T1000 (cell line): ENCODE measurements at places on chromosomes 2 and 18.

DNA sequence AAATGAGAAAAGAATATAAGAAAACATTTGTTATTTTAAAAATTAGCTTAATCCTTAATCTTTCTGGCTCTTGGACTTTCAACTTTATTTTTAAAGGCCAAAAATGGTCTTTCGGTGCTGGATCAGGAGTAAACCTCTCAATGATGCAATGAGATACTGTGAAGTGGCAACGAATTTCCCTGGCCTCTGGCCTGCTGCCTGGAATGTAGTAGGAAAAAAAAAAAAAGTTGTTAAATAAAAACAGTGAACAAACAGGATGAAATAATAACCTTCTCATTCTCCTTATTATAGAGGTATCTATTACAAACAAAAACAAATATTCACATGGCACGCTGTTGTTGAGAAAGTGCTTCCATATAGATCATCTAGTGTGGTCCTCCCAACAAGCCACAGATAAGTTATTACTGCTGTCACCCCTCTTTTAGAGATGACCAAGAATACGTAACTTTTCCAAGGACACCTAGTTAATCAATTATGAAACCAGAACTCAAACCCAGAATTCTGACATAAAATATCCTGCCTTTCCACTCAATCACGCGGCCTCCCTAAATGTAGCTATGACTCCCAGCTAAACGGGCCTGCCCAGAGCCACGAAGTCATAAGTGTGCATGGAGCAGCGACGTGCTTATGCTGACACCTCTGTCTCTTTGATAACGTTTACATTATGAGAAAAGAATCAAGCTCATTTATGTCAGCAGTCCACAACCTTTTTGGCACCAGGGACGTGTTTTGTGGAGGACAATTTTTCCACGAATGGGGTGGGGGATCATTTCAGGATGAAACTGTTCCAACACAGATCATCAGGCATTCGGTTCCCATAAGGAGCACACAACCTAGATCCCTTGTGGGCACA, 170.9 kb downstream of the BCL2 start:
- DNase-seq = no peak

GRCh38 chr18:1999387-1999786, 571.9 kb downstream of the METTL4 start:
- no peak for DNase-seq

GRCh38 chr2:172693037-172693436, 42.6 kb upstream of the RAPGEF4 start:
- DNase-seq = peak; percentile 88

- DNase-seq = no peak
These were observed 9.5 kb downstream of the BIN1 start for GRCh38 chr2:127097471-127097765.

DNA sequence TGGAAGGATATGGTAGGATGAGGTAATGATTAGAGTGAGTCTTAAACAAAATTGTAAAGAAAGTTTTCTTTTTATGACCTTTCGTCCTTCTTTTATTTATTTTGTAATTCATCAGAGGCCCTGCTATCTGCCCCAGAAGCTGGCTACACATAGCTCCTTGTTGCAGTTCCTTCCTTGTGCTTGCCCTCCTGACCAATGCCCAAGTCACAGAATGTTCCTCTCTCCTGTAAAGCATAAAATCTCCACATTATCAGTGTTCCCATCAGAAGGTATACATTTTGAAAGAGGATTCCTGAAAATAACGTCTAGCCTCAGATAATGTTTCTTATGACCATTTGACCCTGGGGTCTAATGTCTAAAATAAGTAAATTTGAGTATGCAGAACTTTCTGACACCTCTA, 78.3 kb downstream of the RND3 start:
- DNase-seq = no peak

GRCh38 chr2:10233131-10234012, 69.3 kb upstream of the HPCAL1 start:
- no peak for DNase-seq

DNA sequence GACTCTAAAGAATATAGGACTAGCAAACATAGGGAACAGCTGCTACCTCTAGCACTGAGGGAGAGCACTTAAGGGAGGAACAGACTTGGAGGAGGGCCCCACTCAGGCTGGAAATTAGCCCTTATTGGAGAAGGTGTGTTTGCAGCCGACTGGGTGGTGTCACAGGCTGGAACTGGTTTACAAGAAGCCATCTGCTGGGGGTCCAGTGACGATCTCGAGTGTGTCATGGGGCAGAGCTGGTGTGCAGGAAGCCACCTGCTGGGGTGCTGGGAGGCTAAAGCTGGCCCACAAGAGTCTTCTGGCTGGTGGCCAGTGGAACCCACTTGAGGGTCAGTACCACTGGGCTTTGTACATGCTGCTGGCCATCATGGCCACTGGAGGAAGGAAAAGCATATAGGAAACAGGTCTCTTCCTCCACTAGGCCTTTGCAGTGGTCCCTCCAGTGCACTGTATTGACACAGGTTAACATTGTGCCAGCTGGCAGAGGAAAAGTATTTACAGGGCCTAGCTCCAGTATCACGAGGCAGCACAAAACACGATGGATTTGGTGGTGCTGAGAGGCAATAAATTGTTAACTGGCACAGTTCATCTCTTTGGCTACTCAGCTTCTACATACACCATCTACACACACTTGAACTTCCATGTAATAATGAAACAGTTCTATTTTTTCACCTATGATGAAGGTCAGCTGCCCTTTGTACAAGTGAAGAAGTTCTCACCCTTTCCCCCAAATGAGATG, 43.6 kb downstream of the MAP3K20 start:
- no peak for DNase-seq
